Amygdala (tissue), 56 donors: ENCODE measurements at places on chromosomes 7 and 10.
A peak's percentile ranks its signal among the peaks of the same experiment; 100 is the strongest.

GRCh38 chr10:125264757-125265578 is 104.6 kb upstream of the CTBP2 start:
- DNase-seq, result no peak

DNA sequence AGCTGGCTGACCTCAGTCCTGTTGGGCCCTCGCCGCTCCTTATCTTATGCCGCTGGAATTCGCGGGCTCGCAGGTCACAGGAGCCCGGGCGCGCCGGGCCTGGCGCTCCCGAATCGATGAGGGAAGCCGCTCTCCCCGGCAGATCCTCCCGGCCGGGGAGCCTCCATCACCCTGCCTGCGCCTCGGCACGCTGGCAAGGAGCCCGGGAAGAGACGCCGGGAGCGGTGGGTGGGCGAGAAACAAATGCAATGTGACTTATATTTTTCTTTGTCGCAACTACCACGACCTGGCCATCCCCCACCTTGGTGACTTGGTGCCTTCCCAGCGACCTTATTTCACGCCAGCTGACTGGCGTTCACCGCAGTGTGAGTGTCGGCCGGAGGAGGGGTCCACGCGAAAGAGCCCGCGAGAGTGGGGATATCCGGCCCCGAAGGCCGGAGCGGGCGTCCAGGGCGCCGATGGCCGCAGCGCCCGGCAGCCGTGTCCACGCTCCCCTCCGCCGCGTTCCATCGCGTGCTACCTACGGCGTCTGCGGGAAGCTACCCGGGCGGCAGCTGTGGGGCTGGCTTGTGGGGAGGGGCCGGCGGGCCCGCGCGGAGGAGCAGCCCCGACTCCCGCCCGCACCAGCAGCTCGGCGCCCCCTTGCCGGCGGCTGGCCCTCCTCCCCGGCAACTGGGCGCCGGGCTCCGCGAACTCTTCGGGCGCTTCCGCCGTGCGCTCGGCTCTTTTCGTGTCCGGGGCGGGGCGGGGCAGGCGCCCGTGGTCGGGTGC is 494 bp upstream of the BMPR1A start:
- peak; percentile 85 for DNase-seq

GRCh38 chr7:13016036-13016581 is 328.7 kb downstream of the ARL4A start:
- DNase-seq, result no peak

GRCh38 chr7:133746847-133747246 is 380.3 kb upstream of the LRGUK start:
- no peak for DNase-seq

GRCh38 chr10:15740261-15740660 is 20.5 kb upstream of the ITGA8 start:
- DNase-seq, result no peak
